ENCODE measurements at places on chromosomes 2 and 18.

DNA sequence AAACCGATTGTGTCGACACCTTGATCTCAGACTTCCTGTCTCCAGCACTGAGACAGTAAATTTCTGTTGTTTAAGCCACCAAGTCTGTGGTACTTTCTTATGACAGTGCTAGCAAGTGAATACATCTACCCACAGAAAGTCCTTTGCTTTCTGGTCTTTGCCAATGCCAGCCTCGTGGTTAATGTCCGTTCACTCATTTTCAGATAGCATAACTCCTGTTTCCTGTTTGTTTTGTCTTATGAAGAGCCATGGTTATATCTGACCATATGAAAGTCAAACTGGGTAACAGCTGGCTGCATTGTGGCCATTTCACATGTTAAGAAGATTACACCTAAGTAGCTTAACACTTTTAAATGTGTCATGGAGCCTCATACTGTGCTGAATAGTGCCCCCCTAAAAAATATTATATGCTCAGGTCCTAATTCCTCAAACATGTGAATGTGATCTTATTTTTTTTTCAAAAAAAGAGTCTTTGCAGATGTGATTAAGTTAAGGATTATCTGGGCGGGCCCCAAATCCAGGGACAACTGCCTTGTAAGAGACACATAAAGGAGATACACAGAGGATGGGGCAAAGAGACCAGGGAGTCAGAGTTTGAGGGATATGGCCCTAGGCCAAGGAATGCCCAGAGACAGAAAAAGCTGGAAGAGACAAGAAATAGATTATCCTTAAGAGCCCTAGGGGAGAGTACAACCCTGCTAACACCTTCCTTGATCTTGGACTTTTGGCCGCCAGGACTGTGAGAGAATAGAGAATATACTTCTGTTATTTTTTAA lies 118.0 kb downstream of the KCNE4 start:
- no peak for DNase-seq

DNA sequence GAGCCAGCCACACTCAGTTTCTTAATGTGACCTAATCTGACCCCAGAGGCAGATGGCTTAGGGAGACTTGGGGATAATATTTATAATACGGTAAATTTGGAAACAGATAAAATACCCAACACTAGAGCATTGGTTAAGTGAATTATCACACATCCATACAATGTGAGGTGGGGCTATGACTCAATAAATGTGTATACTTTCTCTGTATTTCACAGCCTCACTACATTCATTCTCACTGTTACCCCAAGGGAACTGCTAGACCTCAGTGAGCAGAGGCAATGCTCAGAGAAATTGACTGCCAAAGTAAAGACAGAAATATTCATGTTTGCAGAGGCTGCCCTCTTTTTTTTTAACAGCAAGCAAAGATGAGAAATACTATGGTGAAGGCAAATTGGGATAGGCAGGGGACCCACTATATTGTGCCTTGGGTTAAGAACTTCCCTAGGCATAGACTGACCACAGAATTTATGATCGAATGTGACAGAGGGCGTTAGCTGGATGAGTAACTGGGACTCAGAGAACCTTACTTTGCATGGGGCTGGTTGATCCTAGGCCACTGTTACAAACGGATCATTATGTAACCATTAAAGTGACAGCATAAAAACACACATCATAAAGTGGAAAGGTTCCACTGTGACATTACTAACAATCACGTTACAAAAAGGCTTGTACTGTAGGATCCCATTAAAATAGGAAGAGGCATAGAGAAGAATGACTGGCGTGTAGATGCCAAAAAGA lies 246.0 kb upstream of the LYPD1 start:
- DNase-seq = no peak

- DNase-seq = no peak
These were observed 17.9 kb downstream of the LAMA3 start for GRCh38 chr18:23706971-23707640.

- DNase-seq = no peak
These were observed 8.4 kb downstream of the SCN7A start for GRCh38 chr2:166485558-166486178.

DNA sequence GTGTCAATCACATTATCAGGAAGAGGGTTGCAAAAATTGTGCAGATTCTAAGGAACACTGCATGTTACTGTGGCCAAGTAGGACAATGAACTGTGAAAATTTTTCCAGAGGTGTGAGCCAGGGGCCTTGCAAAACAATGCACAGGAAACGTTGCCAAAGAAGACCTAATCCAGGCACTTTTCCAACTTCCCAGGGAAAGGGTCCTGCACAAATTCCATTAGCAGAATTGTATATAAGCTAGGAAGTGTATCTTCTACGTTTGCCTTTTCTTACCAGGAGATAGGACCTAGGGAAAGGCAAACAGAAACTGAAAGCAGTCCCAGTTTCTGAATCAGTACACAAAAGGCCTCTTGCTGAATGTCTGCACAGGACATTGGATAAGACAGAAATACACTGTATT lies 1888.3 kb upstream of the CELF4 start:
- peak; percentile 46 for DNase-seq

- no peak for DNase-seq
These were observed 5.2 kb downstream of the GATA6 start for GRCh38 chr18:22174341-22175145.
